ENCODE measurements at places on chromosomes 1 and 21.

DNA sequence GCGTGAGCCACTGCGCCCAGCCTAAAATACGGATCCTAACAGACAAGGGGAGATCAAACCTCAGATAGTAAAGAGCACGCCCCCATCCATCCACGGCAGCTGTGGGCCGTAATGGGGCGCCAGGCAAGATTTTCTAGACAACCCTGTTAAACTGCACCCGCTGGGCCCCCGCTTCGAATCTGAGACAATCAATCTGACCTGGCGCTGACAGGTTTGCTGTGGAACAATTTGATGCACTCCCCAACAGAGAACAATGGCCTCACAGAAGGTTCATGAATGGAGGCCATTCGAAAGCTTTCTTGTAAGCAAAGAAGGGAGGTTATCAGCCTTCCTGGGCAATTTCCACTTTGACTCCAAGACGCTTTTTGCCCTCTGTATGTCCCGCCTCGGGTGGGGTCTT, 30.5 kb downstream of the CLSTN1 start:
- no peak for DNase-seq

DNA sequence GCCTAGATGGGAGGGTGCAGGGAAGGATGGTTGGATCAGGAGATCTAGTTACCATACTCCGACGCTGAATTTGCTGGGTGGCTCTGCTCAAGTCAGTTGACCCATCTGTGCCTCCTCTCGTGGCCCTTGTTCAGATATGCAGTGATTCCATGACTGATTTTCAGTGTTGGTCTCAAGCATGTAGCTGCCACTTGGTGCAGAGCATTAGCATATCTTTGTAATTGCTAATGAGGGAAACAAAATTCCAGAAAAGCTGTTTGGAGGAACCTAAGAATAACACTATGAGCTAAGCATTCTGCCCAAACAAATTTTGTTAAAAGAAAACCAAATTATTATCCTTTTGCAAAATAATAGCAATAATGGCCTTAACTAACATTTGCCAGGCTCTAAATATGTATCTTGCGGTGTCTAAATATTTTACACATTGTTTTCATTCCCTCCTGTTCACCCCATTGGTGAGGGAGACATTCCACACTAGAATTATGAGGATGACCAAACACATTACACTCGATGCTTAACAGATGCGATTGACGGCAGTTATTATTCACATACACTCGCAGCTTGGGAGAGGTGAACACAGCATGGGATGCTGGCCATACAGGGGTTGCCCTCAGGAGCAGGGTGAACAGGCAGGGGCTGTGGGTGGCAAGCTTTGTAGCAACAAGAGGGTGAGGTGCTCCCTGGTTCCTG, 69.1 kb downstream of the KCNJ15 start:
- DNase-seq, result no peak

DNA sequence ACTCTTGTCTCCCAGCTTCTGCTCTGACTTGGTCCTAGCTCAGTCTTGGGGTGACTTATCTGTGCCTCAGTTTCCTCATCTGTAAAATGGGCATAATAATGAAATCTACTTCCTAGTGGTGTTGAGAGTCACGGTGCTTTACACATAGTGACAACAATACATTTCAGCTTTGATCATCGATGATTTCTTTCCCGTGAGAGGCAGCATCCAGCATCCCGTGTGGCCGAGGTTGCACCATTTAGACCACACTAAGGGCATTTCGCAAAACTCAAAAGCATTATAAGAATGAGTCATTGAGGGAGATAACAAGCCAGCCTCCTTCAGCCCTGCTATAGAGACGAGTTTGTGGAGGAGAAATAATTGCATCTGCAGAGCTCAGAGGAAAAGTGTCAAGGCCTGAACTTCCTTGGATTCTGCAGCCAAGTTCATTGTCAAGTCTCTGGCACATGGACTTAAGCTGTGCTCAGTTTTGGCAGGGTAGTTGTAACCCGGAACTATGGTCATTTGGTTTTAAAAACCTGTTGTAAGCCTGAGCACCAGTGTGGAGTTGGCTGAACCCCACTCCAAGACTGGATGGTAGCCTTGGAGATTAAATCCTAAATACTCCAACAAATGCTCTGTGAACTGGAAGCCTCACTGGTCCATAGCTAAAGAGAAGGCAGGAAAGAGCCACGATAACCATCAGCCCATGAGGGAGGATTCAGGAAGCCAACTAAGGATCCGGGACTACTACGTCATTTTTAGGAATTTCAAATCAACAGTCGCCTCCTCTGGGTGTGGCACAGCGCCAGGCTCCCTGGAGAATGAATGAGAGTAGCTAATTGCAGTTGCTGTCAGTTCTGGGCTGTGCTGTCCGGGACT, 64.2 kb downstream of the TCP10L start:
- no peak for DNase-seq

DNA sequence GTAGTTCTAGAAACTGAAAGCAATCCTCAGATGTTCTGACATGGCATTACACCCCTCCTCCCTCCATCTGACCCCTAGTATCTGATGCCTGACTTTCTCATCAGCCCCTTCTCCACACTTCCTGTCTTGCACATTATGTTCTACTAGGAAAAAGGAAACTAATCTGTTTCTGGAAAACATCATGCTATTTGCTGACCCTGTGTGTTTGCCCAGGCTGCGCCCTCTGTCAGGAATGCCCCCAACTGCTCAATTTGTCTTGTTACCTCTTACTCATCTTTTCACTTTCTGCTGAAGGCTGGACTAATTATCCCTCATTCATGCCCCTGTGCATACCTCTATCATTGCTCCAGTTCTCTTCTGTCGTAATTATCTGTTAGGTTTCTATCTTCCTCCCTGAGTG, 37.5 kb upstream of the DAB1 start:
- no peak for DNase-seq

DNA sequence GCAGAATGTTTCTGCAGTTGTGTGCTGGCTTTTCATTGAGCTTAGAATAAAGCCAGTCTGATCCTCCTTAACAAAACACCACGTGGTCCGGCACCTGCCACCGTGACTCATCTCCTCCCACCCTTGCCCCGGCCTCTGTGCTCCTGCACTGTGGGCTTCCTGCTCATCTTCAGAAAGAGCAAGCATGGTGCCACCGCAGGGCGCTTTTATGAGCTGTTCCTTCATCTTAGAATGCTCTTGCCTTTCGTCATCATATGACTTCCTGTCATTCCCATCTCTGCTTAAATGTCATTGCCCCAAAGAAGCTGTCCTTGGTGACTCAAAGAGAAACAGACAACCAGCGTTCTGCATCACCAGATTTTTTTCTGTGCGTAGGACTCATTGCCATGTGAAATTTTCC, 117.8 kb downstream of the HHAT start:
- peak; percentile 58 for DNase-seq

- peak; percentile 10 for DNase-seq
Observed at GRCh38 chr21:35138665-35139381, 89.7 kb upstream of the RUNX1 start.

DNA sequence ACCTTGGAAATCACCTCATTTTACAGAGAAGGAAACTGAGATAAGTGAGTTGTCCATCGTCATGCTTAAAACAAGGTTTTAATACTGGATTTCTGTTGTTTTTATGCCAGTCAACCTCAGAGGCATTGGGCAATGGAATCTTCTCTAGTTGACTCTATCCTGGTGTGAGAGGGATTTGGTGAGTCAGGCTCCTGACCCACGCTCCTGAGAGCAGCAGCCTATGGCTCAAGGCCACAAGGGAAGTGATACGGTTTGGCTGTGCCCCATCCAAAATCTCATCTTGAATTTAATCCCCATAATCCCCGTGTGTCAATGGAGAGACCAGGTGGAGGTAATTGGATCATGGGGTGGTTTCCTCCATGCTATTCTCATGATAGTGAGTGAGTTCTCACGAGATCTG, 90.1 kb downstream of the TLR5 start:
- DNase-seq, result no peak

- DNase-seq, result no peak
Observed at GRCh38 chr1:35037206-35037605, 5.5 kb upstream of the ZMYM6 start.

DNA sequence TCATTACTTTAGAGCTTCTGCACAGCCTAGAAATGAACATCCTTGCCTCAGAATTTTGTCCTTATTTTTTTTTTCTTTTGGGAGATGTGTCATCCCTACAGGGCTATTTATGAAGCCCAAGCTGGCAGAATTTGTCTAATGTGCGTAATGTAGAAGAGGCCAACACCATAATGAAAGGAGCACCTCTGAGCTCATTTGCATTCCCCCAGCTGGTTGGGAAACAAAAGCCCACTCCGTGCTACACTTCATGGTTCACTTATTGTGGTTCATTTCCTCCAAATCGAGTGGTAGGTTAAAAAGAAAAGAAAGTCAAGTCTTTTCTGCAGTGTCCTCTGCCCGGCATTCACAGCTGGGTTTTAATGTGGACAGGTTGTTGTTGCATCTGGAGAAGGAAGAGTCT, 73.5 kb downstream of the KAZN start:
- DNase-seq, result no peak

DNA sequence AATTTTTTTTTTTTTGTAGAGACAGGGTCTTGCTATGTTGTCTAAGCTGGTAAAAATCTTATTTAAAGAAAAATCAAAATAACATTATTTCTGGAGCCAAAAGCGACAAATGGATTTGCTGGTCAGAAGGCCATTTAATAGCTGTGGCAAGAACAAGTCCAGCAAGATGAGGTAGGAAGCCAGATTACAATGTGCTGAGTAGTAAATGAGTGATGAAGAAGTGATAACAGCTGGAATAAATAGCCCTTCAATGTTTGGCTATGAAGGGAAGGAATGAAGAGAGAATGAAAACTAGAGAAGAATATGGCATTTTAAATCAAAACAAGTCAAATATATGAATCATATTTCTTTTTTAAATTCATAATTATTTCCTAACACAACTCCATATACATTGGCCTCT, 34.5 kb downstream of the SYDE2 start:
- DNase-seq, result no peak

DNA sequence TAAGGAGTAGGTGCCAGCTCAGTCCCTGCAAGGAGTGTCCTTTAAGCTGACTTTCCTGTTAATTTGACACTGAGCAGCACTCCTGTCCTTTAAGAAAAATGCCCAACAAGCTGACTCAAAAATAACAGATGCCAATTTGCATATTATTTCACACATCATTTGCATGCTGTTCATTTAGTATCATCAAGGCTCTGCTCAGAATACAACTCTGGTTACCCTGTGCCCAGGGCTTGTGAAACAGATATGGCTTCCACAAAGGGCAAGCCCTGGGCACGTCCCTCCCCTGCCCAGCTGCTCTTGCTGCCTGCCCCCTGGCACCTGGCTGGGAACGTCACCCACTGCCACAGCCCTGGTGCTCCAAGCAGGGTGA, 10.3 kb downstream of the KCNN3 start:
- no peak for DNase-seq

DNA sequence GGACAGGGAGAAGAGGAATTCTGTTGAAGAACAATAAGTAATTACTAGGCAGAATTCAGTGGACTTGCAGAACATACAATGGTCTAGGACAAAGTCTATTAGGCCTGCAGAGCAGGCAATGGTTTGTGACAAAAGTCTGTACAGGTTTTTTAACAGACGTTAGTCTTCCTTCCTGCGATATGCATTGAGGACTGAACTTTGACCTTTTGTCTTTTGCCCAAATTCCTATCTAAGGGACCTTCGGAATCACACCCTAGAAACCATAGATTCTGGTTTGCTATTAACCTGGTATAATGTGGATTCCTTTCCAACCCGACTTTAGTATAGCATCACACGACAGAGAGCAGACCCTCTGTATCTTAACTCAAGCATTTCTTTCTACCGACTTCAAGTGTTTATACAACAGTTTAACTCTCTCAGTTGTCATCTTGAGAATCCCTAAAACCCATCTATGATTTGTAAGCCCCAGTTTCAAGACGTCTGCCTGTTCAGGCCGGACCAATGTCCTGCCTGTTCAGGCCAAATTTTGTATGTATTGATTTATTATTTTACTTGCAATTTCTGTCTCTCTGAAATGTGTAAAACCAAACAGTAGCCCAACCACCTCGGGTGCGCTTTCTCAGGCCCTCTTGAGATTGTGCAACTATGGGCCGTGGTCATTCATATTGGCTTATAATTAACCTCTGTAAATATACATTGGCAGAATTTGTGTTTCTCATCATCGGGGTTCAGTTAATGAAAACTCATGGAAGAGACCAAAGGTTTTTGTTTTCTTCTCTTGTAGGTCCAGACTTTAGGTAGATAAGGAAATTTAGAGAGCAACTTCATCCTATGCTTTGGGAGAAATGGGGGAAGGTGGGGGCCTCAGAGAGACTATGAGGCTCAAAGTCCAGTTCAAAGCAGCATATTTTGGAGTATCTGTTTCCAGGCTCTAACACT, 76.9 kb upstream of the TNFSF18 start:
- no peak for DNase-seq

DNA sequence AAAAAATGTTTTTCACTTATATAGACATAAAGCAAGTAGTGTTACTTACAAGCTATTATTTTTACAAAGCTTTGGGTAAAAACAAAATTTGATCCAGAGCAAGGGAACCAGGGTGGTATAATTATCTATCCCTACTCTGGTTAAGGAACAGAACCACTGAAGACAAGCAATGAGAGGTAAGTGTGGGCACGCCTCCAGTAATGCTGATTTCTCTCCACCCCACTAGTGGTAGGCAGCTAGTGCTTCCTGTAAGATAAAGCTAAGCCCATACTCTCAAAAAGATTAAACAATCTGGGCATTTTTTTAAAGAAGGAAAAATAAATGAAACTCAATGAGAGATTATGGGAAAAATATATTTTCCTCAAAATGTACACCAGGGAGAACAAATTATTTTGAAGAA, 22.1 kb downstream of the TFB2M start:
- DNase-seq, result no peak

DNA sequence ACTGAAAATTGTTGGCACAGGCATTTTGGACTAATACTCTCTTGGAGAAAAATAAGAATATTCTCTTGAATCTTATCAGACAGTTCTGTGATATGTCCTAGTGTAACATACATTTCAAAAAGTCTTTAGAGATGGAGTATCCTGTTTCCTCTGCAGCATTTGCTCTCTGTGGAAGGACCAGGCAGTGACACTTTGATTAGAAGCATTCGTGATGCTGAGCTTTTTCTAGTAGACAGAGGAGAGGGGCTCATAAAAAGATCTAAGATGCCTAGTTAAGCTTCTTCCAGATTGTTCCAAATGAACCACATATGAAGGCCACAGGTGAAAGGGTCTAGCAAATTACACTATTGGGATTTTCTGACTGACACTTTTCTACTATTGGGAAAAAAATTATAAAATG, 120.3 kb downstream of the C1orf21 start:
- no peak for DNase-seq

DNA sequence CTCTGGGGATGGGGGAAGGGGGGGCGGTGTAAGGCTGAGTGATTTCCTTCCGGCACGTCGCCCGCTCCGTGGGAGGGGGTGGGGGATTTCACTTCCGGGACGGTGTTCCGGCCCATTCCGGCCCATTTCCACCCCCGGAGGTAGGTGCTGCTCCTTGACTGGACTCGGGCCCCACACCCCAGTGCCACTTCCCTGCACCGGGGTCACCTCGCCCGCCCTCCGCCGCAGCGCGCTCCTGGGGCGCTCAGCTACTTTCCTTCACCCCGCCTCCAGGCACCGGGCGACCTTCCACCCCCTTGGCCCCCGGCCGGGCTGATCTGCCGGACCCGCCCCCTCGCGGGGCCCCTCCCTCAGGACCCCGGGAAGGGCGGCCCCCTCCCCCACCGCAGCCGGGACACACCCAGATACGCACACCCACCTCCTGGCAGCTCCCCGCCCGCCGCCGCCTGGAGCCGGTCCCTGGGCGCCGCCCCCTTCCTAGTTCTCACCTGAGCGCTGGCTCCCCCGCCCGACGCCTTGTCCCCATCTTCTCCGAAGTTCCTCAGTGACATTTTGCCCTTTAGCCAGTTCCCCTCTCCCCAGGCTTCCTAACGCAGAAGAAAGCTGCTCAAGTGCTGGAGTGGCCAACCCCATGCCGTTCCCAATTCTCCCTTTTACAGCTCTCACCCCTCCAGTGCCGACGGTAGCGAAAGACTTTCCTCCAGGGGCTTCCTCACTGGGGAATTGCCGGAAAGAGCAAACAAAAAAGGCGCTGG, at the start of gene ZBTB37:
ZBTB37 (plus strand) TSS at position 115 of the 755 bp plus-strand sequence. CDS start 1,846 bp downstream, outside the sequence.
- peak; percentile 87 for DNase-seq

Data from stimulated activated CD4-positive, alpha-beta T cell treated with anti-CD3 and anti-CD28 coated beads, Interleukin-15, amount 100 ng/mL, for 1 hour (primary cell).